ENCODE measurements at places on chromosomes 3 and 15. TPM values are rescaled to one million over a fixed set of nuclear protein-coding genes. Genes with fewer than 3 reads are reported as not detected.

Gene ISLR
- 54.5 TPM for polyA plus RNA-seq

- DNase-seq: no peak
Measured at GRCh38 chr3:73697020-73697419, 72.3 kb upstream of the PDZRN3 start.

- no peak for DNase-seq
Measured at GRCh38 chr3:13009946-13010315, 63.3 kb downstream of the IQSEC1 start.

GRCh38 chr15:38085931-38086568 is 151.6 kb downstream of the TMCO5A start:
- DNase-seq: no peak

Gene POLQ
- 5.6 TPM for polyA plus RNA-seq

DNA sequence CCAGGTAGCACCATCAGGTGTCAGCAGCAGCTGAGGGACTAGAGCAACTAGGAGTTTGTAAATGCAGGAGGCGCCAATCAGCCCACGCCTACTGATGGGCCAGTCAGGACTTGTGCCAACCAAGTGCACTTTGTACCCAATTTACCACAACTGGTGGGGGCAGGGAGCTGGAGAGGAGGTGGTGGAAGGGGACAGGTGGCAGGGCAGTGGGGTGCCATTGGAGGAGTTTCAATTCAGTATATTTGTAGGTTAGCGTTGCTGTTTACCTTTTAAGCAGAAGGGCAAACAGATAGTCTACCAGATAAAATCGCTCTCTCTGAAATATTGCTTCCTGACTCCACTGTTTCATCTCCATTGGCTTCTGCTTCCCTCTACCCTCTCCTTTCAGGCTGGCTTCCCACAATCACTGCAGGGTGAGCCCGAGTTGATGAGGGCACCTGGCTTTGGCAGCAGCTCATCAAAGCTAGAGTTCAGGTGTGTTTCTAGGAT is 75.7 kb downstream of the TRIM69 start:
- DNase-seq: no peak

Gene MAN2C1
- polyA plus RNA-seq: 221 TPM

DNA sequence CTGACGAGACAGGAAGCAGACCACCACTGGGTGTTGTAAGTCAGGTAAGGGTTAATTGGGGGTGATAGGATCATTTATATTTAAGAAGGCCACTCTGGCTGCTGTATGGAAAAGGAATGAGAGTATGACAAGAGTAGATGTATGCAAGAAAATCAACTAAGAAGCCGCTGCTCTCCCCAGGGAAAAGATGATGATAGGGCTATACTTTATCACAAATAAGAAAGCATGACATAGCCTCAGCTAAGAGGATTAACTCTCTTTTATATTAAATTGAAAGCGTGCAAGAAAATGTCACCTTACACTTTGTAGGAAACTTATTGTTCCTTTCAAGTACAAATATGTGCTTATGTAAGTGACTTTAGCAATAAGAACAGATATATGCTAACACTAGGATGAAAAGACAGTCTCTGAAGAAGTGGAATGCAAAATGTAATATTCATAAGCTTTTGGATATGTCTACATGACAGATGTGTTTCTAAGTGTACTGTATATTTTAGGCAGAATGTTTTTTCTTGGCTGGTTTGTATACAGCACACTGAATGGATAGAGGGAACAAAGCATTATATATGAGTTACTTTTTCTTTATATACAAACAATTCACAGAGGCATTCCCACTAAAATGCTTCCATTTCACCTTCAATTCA is 8.7 kb upstream of the NDUFB4 start:
- DNase-seq: no peak

DNA sequence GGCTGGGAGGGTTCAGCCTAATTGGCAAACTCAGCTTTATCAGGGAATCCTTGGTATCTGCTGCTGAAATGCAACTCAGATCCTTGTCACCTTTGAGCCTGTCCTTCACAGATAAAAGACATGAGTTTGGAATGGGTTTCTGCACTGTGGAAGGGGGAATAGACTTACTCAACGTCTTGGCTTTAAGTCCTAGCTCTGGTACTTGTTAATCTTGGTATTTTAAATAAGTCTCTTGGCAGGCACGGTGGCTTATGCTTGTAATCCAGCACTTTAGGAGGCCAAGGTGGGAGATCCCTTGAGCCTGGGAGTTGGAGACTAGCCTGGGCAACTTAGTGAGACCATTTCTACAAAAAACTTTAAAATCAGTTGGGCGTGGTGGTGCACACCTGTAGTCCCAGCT is 55.1 kb upstream of the ATOSA start:
- DNase-seq: no peak

- DNase-seq: no peak
Measured at GRCh38 chr3:17140670-17141505, 256.1 kb downstream of the PLCL2 start.

Gene KCTD6
- polyA plus RNA-seq: 19.3 TPM

GRCh38 chr3:112871735-112872134 is 25.1 kb upstream of the CD200R1L start:
- no peak for DNase-seq

GRCh38 chr15:61155741-61156700 is 73.1 kb downstream of the RORA start:
- DNase-seq: no peak

- no peak for DNase-seq
Measured at GRCh38 chr3:9279966-9280365, 30.5 kb upstream of the SRGAP3 start.

DNA sequence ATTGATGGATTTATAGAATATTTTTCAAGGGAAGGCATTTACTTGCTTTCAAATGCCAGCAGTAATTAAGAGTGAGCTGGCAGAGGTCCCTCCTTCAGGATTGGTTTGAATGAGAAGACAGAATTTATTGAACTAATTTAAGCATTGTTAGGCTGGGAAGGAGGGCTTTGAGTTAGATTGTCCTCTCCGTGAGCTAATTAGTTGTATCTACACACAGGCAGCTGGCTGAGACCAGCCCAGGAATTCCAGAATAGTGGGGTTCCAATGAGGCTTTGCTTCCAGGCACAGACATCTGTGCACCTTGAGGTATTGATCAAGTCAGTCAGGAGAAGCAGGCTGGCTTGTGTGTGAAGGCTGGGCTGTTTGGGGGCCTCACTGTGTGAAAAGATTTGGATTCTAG is 124.0 kb upstream of the WNT5A start:
- no peak for DNase-seq

Gene PAK6
- polyA plus RNA-seq: 6.0 TPM

GRCh38 chr15:70246623-70247220 is 149.0 kb upstream of the TLE3 start:
- DNase-seq: no peak

DNA sequence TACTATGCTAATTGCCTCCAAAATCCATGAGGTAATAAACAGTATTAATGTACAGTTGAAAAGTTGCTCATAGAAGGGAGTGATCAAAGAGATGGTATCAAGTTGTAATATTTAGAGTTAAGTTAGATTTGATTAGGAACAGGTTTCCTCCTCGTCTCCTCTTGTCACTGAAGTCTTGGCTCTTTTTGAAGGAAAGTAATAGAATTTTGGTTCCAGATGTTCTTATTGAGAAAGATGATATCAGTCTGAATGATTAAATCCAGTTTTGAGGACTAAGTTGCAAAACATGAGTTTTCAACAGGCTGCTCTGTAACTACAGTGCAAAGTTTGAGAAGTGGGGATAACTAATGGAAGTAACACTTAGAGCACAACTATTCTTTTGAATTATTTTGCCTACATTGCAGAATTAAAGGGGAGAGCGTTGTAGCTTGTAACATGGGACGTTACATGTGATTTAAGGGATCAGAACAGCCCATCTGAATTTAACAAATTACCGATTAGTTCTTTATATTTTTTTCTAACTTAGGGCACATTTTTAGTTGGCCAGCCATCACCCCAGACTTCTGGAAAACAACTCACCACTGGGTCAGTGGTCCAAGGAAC is 48.3 kb downstream of the MAP6D1 start:
- DNase-seq: no peak

DNA sequence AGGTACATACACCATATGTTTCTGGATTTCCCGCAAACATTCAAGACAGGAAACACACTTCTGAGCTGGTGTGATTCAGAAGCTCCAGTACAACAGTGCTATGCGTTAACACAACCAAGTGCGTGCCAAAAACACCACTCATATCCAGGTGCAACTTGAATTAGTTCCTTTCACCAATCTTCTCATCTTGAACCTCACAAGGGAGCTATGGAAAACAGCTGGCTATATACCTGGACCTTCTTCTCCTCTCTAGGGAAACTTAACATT is 31.3 kb downstream of the SUSD5 start:
- DNase-seq: no peak

DNA sequence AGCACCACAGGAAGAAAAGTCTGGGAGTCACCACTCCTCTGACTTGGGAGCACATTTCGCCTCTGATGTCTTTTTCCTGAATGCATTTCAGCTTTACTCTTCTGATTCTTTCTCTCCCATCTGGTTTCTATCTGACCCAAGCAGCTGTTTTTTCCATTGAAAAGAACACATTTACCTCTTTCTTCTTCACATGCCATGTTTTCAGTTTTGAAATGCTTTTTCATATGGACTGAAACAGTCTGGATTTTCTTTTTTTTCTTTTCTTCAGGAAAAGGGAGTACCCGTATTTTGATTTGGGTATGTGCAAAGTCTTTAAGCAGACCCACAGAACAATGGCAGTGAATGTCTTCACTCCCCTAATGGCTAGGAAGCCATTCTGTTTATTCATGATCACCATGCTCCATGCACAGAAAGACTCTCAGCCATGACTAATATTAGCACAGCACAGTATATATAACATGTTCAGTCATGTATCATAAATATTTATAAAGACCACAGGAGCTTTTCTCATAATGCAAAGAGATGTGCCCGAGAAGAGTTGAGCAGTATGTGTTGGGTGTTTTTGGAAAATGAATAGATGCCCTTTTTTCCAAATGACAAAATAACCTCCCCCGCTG is 82.7 kb upstream of the LRIG1 start:
- no peak for DNase-seq

GRCh38 chr15:73914145-73914544 is 12.1 kb upstream of the LOXL1 start:
- no peak for DNase-seq

- DNase-seq: peak; percentile 75
Measured at GRCh38 chr3:65729555-65729954, 309.2 kb downstream of the MAGI1 start.

- DNase-seq: peak; percentile 74
Measured at GRCh38 chr15:80778964-80779657, at the start of gene CEMIP. TSS of gene CEMIP (plus strand) at chr15:80779370. CDS start at chr15:80873880, 94,510 bp downstream.

GRCh38 chr3:13452490-13453335 is 27.4 kb upstream of the HDAC11 start:
- DNase-seq: no peak

Gene MRPS25
- 71.2 TPM for polyA plus RNA-seq

DNA sequence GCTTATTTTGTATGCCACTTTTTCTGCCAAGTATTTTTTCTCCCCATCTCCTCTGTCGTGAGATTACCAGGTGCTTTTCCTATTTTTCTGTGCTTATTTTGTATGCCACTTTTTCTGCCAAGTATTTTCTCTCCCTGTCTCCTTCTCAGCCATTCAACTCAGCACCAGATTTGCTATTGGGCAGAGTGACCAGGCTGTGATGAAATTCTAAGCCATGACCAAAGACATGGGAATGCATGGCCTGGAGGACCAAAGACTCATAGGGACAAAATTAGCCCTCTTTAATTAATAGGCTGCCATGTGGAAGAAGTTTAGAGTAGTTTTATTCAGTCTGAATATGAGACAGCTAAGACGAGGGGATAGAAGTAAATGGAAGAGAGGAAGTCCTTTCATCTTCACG is 257.4 kb downstream of the SQOR start:
- no peak for DNase-seq

Gene VIPR1
- polyA plus RNA-seq: 7.8 TPM

DNA sequence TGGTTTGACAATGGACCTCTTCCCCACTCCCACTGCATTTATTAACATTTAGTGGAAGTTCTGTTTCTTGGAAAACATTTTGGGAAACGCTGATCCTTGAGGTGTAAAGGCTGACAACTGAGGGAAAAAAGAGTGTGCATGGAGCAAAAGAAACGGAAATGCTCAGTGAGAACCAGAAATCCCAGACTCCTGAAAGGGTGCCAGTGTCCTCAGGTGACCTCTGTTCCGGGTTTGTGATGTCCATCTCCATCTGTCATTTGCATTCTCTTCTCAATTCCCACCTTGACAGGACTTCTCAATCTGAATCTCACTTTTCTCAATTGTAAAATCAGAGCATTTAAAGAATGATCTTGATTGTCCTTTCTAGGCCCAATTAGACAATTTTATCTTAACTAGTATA is 71.1 kb upstream of the FAM3D start:
- DNase-seq: no peak

DNA sequence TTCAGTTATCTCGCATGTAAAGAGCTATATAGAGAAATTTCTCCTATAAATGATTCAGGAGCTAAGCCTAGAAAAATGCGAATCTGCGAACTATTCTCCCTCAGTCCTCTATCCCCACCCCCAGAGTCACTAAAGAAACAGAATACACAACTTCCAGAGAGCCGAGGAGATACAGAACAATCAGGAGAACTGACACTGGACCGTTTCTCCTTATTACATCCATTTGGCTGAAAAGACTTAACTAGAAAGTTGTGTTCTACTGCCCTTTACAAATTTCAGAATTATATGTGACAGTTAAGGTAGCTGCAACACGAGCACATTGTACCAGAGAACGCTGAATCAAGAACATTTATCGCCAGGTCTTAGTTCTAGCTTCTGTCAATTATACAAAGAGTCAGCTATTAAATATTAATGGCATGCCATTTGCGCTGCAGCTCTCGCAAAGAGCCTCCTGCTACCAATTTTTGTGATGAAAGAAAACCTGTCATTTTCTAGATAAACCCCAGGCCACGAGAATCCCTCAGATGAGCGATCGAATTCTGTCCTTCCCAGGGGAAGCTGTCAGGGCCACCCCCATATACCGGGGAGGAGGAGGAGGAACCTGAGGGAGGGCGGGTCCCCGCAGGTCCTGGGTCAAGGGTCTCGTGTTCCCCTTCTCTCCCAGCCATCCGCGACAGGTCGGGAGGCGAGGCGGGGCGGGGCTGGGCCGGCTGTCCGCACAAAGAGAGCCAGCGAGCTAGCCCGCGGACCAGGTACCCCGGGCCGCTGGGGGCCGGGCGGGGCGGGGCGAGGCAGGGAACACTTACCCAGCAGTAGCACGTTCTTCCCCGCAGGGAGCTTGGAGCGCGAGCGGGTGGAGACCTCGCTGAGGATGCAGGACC is 878 bp downstream of the DYNC1LI1 start:
- DNase-seq: no peak

Gene CCR9
- polyA plus RNA-seq: 0.11 TPM

- no peak for DNase-seq
Measured at GRCh38 chr15:52181938-52182780, 9.0 kb downstream of the GNB5 start.

GRCh38 chr3:141289228-141289772 is 57.7 kb downstream of the PXYLP1 start:
- DNase-seq: no peak

DNA sequence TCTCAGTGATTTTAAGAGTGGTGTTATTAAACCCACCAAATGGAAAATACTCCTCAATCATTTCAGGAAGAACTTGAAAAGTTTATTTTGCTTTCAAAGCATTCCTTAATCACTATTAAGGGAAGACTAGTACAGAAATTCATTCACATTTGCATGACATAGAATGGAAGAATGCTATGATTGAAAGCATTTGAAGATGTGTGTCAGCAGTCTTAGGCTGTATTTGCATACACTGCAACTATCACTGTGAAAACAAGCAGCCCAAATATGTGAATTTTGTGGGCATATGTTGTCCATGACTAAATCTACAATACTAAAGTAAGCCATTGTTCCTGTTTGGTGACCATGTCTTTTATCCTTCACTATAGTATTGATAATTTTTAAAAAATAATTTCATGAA is 95.8 kb downstream of the CNTN3 start:
- no peak for DNase-seq

GRCh38 chr3:77254967-77255831 is 215.3 kb downstream of the ROBO2 start:
- peak; percentile 21 for DNase-seq

Gene ZBBX
- 6.9 TPM for polyA plus RNA-seq

Measured in right lung (tissue), 10 donors.